GM13976 (cell line): ENCODE measurements at places on chromosomes 4 and X.
A peak's percentile ranks its signal among the peaks of the same experiment; 100 is the strongest.

- no peak for DNase-seq
These were observed 99.8 kb downstream of the PTCHD1 start for GRCh38 chrX:23434356-23434884.

DNA sequence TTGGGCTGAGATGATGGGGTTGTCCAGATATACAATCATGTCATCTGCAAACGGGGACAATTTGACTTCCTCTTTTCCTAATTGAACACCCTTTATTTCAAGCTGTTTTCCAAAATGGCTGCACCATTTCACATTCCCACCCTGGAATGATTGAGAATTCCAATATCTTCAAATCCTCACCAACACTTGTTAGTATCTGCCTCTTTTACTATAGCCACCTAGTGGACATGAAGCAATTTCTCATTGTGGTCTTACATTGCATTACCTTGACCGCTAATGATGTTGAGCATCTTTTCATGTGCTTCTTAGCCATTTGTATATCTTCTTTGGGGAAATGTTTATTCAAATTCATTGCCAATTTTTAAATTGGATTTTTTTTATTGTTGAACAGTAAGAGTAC lies 364.8 kb downstream of the SMARCA1 start:
- DNase-seq: no peak

- no peak for DNase-seq
These were observed 8.0 kb upstream of the KCNE5 start for GRCh38 chrX:109632906-109633504.

DNA sequence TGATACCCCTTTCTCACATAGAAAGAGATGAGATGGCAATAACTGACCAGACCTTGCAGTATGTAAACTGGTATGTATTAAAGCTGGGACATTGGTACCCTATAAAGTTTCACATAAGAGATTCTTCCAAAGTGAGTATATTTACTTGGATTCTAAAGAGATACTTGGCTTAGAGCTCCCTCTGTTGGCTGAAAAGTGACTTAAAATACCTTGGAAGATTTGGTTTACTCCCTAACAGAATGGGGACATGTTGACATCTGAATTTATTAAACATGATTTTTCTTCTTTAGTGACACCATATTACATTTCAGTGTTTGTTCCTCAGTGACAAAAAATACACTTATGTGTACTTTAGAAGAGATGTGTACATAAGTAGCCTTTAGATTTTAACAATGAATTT lies 47.9 kb upstream of the RGN start:
- peak; percentile 39 for DNase-seq

DNA sequence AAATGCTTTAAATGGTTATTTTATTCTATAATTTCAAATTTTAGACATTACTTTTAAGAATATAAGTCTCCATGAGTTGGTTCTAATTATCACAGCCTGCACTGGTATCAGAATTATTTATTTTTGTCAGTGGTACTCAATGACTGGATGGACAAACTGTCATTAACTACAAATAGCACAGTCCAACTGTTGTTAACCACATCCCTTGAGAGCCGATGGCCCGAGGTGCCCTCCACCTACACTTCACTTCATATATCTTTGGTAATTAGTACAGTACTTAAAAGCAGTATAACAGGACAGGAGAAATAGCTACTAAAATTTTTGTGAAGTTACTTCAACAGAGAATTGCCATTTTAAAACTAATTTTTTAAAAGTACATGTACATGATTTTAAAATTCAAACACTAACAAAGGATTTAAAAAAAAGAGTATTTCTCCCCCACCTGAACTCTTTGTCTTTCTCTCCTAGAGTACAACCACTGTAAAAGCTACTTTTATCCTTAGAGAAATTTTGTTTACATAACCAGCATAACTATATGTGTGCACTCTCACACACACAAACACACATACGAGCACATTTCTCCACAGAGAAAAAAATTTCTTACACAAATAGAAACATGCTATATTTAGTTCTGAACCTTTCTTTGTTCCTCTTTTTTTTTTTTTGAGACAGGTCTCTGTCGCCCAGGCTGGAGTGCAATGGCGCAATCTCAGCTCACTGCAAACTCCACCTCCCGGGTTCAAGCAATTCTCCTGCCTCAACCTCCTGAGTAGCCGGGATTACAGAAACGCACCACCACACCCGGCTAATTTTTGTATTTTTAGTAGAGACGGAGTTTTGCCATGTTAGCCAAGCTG lies 6.5 kb downstream of the TIFA start:
- DNase-seq: no peak

GRCh38 chrX:55451626-55451989 lies 319 bp upstream of the MAGEH1 start:
- no peak for DNase-seq

GRCh38 chrX:47956016-47956415 lies 47.8 kb downstream of the ZNF182 start:
- DNase-seq: no peak

DNA sequence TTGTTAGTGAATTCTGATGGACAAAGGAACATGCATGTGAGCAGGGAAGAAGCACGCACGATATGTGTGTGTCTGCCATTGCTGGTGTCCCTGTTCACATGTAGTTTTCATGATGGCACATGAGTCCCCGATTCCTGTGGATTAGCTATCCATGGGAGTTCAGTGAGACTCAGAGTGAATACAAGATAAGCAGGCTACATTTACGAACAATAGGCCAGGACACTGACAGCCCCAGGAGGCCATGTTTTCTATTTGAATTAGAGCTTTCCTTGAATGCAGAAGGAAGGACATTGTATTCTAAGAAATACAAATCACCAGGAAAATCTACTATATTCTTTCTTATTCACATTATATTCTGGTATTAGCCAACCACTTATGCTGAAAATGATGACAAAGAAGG lies 171.4 kb downstream of the PPP1R2C start:
- DNase-seq: no peak

GRCh38 chrX:30992381-30992904 lies 79.4 kb downstream of the FTHL17 start:
- DNase-seq: no peak

- no peak for DNase-seq
These were observed 307.2 kb downstream of the SLC7A11 start for GRCh38 chr4:137934911-137935310.

GRCh38 chr4:146343199-146343598 lies 128.9 kb downstream of the REELD1 start:
- no peak for DNase-seq

GRCh38 chr4:23654791-23655190 lies 235.1 kb downstream of the PPARGC1A start:
- no peak for DNase-seq

DNA sequence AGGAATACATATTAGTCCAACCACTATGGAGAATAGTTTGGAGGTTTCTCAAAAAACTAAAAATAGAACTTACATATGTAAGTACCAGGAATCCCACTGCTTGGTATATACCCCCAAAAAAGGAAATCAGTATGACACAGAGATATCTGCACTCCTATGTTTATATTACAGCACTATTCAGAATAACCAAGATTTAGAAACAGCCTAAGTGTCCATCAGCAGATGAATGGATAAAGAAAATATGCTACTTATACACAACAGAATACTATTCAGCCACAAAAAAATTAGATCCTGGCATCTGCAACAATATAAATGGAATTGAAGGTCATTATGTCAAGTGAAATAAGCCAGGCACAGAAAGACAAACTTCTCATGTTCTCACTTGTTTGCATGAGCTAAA lies 27.5 kb upstream of the ABCG2 start:
- DNase-seq: no peak

DNA sequence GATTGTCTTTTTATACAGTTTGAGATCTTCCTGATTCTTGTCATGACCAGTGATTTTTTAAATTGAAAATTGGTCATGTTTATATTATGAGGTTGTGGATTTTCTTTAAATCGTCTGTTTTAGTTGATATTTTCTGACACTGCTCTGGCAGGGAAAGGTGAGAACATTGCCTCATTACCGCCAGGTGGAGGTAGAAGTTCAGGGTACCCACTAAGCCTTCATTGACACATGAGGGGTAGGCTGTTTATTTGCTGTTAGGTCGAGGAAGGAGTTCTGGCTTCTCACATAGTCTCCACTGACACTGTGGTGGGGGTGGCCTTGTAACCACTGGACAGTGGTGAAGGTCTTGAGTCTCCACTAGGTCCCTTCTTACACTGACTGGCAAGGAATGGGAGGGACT lies 117.6 kb upstream of the GPR101 start:
- DNase-seq: no peak

DNA sequence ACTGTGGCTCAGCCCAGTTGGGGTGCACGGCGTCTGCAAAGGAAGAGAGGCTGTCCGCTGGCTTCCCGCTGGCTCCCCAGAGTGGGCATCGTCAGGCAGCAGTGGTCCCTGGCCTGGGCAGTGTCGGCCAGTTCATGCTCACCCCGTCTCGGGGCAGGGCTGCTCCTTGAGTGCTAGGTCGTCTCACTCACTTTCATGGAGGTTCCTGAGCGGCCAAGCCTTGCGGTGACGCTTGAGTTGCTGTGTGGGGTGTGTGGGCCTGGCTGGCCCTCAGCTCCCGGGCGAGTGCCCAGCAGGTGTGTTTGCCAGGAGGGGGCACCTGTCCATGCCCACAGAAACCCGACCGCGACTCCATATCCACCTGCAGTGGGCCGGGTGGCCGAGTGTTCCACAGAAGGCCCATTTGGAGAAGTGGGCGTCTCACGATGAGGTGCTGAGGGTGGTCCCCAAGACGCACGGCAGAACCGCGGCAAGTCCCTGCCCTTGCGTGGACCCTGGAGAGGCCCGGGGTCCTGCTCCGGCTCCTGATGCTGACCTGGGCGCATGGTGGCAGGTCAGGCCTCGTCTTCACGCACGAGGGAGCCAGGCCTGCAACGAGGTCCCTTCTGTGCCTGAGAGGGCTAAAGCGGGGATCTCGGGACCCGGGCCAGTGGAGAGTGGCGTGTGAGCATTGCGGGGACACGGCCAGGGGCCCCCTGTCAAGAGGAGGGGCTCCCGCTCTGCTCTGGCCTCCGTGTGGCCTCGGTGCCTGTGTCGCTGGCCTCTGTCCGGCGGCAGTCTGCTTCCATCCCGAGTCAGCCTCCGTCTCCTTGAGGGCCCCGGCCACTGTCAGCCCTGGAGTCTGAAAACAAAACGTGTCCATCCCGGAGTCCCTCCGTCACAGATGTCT lies 18.5 kb upstream of the UVSSA start:
- no peak for DNase-seq

GRCh38 chr4:185773419-185773818 lies 38.6 kb downstream of the SORBS2 start:
- DNase-seq: no peak

DNA sequence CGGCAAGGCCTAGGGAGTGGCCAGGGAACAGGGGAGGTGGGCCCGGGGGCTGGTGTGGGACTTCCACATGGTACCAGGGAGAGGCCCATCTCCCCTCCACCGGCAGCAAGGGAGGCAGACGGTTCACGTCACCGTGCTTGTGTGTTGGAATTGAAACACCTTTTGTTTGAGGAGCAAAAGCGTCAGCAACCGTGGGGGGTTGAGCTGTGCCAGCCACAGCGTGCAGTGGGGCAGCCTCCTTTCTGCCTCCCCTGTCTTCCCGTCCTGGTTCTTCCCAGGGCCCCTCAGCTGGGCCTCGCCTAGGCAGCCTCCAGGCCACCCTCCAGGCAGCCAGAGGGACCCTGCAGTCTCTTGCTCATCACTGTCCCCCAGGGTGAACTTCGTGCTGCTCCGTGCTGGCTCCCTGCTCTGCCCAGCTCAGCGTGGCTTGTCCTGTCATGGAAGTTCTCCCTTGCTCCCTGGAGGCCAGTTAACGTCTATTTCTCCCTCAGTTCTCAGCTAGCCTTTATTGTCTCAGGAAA lies 32.1 kb upstream of the HGFAC start:
- no peak for DNase-seq

DNA sequence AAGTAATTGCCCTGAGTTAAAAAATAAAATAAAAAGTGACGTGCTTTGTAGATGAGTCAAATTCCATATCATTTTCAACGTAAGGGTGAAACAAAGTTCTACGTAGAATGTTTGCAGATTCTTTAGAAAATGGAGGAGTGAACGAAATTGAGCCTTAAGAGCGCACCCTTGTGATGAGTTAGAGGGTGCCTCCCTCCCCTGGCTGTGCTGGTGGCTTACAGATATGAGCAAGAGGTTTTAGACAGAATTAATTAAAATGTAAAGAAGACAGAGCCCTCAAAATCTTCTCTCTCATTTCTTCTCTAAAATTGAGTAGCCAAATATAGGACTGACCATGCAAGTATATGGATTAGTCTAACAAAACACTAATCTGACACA lies 30.2 kb upstream of the LGI2 start:
- no peak for DNase-seq

DNA sequence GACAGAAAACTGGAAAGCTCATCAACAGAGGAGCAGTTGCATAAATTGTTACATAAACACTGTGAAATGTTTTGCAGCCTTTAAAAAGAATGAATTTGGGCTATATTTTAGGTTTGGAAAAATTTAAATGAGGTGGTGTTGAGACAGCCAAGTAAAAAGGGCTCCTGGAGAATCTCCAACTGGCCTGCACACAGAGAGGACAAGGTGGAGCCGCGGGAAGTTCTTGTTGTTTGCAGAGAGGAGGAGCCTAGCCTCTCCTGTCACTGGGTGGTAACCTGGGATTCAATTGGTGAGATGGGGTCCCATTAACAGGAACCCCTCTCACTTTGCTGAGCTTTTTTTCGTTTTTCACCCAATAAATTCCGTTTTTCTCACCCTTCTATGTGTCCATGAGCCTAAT lies 13.4 kb downstream of the GIMD1 start:
- DNase-seq: no peak

- DNase-seq: no peak
These were observed 2.9 kb upstream of the YTHDC1 start for GRCh38 chr4:68352791-68353190.

DNA sequence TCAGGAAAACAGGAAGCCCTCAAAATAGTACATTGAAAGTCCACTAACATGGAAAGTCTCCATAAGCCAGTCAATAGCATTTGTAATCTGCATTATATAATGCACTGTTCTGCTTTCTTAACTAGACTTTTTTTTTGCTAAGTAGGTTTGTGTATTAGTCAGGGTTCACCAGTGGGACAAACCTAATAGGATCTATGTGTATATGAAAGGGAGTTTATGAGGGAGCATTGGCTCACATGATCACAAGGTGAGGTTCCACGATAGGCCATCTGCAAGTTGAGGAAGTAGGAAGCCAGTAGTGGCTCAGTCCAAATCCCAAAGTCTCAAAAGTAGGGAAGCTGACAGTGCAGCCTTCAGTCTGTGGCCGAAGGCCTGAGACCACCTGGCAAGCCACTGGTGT lies 116.0 kb downstream of the MXRA5 start:
- no peak for DNase-seq

GRCh38 chrX:68428431-68428830 lies 4.9 kb downstream of the OPHN1 start:
- no peak for DNase-seq

DNA sequence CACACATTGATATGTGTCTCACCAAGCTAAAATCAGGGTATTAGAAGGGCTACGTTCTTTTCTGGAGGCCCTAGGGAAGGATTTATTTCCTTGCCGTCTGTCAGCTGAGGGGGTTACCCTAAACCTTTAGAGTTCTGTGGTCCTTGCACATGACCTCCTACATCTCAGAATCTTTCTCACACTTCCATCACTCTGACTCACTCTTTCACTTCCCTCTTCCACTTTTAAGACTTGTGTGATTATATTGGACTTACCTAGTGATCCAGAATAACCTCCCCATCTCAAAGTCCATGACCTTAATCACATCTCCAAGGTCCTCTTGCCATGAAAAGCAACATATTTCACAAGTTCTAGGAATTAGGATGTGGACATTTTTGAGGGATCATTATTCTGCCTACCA lies 53.6 kb upstream of the FUNDC1 start:
- peak; percentile 47 for DNase-seq

- no peak for DNase-seq
These were observed 413.7 kb downstream of the PPP3CA start for GRCh38 chr4:100933628-100934027.
